ENCODE measurements at places on chromosomes 4 and X. TPM values are rescaled to one million over a fixed set of nuclear protein-coding genes. Genes with fewer than 3 reads are reported as not detected.

MMAA gene
- 2.7 TPM for total RNA-seq

TCEAL9 gene
- total RNA-seq: 152 TPM

ZC4H2 gene
- total RNA-seq: 4.2 TPM

CENPVL1 gene
- total RNA-seq: not detected

HGFAC gene
- not detected for total RNA-seq

VEGFC gene
- 26.3 TPM for total RNA-seq

WDFY3 gene
- total RNA-seq: 51.2 TPM

ODAPH gene
- total RNA-seq: not detected

TRO gene
- 24.0 TPM for total RNA-seq

CDKL2 gene
- 0.12 TPM for total RNA-seq

PAGE4 gene
- total RNA-seq: not detected

TMEM150C gene
- 0.23 TPM for total RNA-seq

MXRA5 gene
- 0.94 TPM for total RNA-seq

CSN3 gene
- not detected for total RNA-seq

TMA16 gene
- 20.4 TPM for total RNA-seq

STOX2 gene
- total RNA-seq: 0.26 TPM

ITIH6 gene
- total RNA-seq: not detected

CXCL13 gene
- not detected for total RNA-seq

NWD2 gene
- total RNA-seq: not detected

ADH1C gene
- 10.9 TPM for total RNA-seq

SERTM2 gene
- not detected for total RNA-seq

Measured in pericardium fibroblast (primary cell).